ENCODE measurements at places on chromosomes 2 and 18.

- no peak for DNase-seq
Observed at GRCh38 chr2:172361360-172361759, 66.0 kb upstream of the ITGA6 start.

GRCh38 chr2:187409682-187410081 lies 38.4 kb downstream of the CALCRL start:
- DNase-seq: no peak

- DNase-seq: no peak
Observed at GRCh38 chr2:20403774-20404312, 43.0 kb upstream of the RHOB start.

GRCh38 chr18:74132201-74132600 lies 15.4 kb downstream of the FBXO15 start:
- DNase-seq: no peak

DNA sequence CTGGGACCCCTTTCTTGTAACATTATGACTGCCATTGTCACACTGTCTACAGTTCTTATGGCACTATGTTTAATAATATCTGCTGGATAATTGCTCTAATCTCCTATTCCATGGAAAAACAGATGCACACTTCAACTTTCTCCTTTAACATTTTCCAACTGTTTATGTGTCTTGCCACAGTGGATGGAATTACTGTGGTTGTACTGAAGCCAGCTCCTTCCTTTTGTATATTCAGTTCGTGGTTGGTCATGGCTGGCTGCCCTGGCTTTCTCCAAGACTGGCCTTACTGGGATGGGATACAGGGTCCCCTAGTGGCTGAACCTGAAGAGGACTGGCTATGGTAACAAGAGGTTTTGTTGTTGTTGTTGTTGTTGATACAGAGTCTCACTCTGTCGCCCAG lies 113.9 kb downstream of the SS18 start:
- no peak for DNase-seq

- DNase-seq: no peak
Observed at GRCh38 chr2:237931205-237931721, 35.6 kb upstream of the UBE2F start.

Measured in stimulated activated CD8-positive, alpha-beta memory T cell treated with anti-CD3 and anti-CD28 coated beads, Interleukin-7, amount 100 ng/mL, for 1 hour (primary cell).